ENCODE measurements at places on chromosomes 3 and 15.

- peak; percentile 39 for DNase-seq
These were observed 692 bp upstream of the C15orf39 start for GRCh38 chr15:75200765-75201615.

DNA sequence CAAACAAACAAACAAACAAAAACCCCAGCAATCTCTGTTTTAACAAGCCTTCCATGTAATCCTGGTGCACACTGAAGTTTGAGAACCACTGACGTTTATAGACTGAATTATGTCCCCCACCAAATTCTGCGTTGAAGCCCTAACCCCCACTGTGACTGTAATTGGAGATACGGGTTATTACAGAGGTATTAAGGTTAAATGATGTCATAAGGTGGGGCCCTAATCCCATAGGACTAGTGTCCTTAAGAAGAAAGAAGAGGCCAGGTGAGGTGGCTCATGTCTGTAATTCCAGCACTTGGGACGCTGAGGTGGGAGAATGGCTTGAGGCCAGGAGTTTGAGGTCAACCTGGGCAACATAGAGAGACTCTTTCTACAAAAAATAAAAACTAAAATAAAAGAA is 42.4 kb upstream of the TM4SF1 start:
- DNase-seq, result no peak

DNA sequence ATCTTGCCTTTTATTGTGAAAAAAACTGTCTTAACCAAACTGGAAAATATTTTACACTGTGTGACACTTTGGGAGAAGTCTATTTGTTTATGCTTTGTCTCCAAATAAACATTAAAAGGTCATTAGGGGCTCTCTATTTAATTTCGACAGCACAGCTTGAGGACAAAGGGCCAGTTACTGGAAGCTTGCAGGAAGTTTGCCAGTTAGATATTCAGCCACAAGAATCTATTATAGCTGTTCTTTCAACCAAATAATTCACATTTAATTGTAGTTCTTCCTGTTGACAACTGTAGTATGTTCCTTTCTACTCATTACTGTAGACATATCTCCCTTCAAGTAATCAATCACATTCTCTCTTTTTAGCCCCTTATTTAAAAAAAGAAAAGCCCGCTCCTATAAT is 6.1 kb downstream of the CP start:
- DNase-seq, result no peak

DNA sequence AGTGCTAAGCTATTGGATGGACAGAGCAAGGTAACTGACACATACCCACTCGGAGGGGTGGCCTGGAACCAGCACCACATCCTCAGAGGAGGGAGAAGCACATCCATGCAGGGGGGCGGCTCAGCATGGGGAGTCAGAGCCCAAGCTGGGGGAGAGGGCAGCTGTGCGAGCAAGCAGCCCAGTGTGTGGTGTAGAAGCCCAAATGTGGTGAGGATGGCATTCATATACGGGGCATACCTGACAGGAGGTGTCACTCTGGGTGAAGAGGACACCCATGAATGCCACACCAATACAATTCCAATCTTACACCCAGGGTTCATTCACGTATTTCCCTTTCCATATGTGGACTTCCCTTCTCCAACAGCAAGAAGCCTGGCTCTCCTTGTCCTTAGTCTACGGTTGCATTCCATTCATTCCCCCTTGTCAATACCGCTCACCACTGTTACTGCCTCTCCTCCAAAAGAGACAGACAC is 58.7 kb upstream of the ACAN start:
- DNase-seq, result no peak

DNA sequence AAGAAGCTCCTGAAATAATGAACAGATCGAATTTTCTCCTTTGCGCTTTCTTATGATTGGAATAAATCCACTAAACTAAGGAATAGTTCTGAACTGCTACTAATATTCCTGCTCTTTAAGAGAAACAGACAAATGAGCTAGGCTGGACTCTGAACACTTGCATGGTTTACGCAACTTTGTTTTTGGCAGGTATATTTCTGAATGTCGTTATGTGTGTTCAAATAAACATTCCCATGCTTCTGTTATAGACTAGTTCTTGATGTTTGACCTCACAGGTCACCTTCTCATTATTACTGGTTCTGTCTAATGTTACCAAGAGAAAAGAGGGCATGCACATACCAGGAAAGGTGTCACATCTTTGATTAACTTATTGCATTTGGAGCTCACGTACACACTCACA is 418.2 kb downstream of the EPHB1 start:
- no peak for DNase-seq

- peak; percentile 85 for DNase-seq
These were observed 615 bp downstream of the VPS18 start for GRCh38 chr15:40894681-40895448.

GRCh38 chr3:41276191-41276590 is 76.9 kb downstream of the CTNNB1 start:
- DNase-seq, result no peak

DNA sequence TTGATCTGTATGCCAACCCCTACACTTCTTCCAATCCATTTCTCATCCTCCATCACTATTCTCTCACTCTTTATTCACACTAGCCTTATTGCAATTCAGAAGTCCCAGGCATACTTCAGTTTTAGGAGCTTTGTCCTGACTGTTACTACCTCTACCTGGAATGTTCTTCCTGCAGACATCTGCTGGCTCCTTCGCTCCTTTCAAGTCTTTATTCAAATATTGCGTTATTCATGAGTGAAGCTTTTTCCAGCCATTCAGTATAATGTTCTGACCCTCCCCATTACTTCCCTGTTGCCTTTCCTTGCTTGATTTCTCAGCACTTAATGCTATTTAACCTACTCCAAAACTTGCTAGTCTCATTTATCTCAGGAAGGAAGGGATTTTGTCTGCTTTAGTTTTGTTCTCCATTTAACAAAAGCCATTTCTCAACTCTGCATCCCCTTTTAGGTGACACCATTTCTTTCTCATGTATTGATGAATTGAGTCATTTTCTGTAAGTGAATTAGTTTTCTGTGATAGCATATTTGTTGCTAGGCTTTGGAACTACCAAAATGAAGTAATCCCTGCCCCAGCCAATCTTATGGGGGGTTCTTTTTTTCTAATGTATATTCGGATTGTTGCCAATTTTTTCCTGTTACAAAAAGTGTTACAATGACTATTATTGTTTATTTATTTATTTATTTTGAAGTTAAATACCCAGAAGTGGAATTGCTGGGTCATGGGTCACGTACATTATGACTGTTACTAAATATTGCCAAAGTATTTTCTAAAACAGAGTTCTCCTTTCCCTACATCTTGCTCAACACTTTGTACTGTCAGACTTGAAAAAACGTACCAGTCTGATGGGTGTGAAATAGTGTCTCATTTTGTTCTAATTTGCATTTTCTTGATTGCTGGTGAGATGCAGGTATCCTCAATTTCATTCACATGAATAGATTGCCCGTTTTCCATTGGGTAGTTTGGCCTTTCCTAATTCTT is 9.4 kb downstream of the ATP11B start:
- peak; percentile 7 for DNase-seq

- no peak for DNase-seq
These were observed 51.0 kb upstream of the SH3GL3 start for GRCh38 chr15:83396101-83396500.

DNA sequence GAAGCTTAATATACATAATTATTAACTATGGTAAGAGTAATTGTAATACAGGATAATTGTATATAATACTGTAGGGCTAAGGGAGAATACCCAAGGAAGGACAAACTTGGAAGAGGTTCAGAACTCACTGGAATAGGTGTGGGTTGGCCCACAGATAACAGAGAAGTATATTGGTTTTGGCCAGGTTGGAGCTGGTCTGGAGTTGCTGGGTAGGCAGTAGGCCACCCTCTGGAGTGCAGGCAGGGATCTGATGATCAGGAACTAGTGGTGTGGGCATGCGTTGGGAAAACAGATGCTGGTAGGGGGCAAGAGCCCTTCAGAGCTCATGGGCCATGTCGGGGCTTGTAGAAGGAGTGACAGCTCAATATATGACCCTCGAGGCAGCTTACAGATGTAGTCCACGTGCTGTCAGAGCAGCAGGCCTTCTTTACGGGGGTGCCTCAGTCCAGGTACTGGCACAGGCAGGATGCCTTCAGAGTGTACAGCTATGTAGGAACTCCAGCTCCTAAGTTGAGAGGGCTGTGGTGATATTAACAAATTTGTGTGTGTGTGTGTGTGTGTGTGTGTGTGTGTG is 12.4 kb downstream of the IREB2 start:
- DNase-seq, result no peak

- no peak for DNase-seq
These were observed 849.3 kb downstream of the ROBO1 start for GRCh38 chr3:78918361-78919020.

DNA sequence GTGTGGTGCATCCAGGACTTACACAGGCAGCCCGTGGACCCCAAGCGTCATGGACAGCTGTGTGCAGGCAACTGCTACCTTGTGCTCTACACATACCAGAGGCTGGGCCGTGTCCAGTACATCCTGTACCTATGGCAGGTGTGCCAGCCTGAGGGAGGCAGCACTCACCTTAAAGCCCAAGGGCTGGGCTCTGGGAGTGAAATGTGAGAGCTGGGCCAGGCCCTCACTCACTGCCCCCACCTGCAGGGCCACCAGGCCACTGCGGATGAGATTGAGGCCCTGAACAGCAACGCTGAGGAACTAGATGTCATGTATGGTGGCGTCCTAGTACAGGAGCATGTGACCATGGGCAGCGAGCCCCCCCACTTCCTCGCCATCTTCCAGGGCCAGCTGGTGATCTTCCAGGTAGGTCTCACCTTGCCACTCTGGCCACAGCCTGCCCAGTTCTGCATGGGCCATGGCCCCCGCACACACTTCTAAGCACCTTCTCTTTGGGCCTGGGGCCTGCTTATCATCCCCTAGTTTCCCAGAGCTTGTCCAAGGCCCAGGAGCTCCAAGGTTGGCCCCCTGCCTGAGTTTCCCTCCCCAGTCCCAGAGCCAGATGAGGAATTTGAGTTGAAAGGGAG is 11.0 kb downstream of the VILL start:
- DNase-seq, result no peak

GRCh38 chr3:155382396-155383042 is 89.0 kb upstream of the STRIT1 start:
- peak; percentile 79 for DNase-seq

GRCh38 chr3:165854696-165855095 is 17.5 kb upstream of the BCHE start:
- peak; percentile 32 for DNase-seq

DNA sequence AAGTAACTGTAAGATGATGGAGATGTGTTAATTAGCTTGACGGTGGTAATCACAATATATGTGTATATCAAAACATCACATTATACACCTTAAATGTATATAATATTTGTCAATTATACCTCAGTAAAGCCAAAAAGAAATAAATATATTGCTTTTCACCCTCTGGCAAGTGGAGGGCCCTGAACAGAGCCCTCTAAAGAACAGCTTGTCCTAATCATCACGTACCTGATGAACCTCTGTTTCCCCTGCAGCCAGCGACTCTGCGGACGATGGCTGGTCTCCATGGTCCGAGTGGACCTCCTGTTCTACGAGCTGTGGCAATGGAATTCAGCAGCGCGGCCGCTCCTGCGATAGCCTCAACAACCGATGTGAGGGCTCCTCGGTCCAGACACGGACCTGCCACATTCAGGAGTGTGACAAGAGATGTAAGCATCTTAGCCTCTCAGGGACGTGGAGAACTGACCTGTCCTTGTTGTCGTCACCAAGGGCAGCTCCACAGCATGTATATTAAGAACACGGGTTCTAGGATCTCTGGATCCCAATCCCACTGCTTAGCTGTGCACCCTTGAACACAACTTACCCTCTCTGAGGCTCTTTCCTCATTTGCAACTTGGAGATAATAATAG is 6.3 kb downstream of the THBS1 start:
- DNase-seq, result no peak

DNA sequence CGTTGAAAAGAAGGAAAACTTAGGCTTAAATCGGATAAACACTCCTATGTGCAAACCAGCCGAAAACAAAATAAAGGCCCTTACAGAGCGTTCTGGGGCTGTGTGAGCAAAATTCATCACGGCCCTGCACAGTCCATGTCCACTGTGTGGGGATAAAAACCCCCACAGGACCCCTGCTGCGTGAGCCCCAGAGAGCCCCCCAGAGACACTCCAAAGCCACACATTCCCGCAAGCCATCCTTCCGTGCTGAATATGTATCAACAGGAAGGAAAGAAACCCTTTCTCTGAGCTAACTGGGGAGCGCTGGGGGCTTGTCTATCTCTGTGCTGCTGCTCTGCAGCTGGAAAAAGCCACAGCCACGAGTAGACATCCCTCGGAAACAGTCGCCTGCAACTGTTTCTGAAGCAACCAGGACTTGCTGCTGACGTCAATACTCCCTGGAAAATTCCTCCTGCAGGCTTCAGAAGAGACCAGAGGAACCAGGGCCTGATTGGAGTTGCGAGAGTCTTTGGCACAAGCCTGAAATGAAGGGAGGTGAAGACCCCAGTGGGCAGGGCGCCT is 72.7 kb downstream of the NUP210 start:
- no peak for DNase-seq

DNA sequence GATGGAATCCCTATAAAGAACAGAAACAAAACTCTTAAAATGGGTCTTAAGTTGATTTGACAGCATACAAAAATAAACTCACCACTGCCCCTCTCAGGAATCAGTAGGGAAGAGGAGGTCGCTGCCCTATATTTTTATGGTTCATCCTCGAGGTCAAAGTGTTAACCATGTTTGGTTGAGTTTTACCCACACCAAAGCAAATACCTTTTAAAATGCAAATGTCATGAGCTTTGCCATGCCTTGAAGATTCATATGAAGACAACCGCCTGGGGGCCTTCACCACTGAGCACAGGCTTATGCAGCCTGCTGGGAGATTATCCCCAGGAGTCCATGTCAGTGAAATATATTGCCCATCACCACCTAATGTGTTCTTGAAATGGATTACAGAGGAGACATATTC is 66.1 kb downstream of the GLB1 start:
- DNase-seq, result peak; percentile 4

- peak; percentile 32 for DNase-seq
These were observed 82.2 kb upstream of the SLC25A26 start for GRCh38 chr3:66138336-66139313.

DNA sequence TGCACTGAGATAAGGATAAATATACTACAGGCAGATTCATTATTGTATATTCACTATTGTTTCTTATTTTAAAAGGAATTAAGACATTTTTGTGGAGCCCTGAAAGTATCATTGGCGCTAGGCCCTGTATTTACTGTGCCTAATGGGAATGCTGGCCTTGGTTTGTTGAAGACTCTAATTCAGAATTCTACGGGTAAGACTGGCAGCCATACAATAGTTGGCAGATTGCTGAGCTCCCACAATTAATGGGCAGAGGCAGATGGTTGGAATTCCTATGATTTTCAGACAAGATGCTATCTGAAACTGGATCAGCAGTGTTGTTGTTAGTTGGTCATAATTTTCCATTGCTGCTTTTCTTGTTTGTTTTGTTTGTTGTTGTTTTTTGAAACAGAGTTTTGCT is 14.7 kb downstream of the PGBD4 start:
- DNase-seq, result no peak
